ENCODE measurements at places on chromosomes 13 and 19.

- no peak for DNase-seq
Measured at GRCh38 chr19:54179921-54180461, 7.0 kb upstream of the TMC4 start.

- DNase-seq = no peak
Measured at GRCh38 chr19:12464769-12465168, 19.8 kb downstream of the ZNF709 start.

GRCh38 chr19:13078897-13079541 lies 23.6 kb downstream of the LYL1 start:
- DNase-seq = no peak

GRCh38 chr19:50977626-50978025 lies 6.1 kb downstream of the KLK7 start:
- DNase-seq = no peak

Data from RWPE1 (cell line).